Hematopoietic multipotent progenitor cell (in vitro differentiated cells): ENCODE measurements at places on chromosomes 4 and X. TPM values are rescaled to one million over a fixed set of nuclear protein-coding genes. Genes with fewer than 3 reads are reported as not detected.

Gene SPANXA2
- not detected for total RNA-seq

Gene MAGEA12
- not detected for total RNA-seq

Gene HS3ST1
- 1.6 TPM for total RNA-seq

Gene TCEAL6
- total RNA-seq = not detected

Gene MAGEA2
- not detected for total RNA-seq

Gene PPID
- total RNA-seq = 9.2 TPM

Gene GLRA2
- not detected for total RNA-seq

Gene COL4A6
- total RNA-seq = not detected

Gene FUNDC1
- total RNA-seq = 3.8 TPM

Gene CYLC1
- not detected for total RNA-seq

Gene WNK3
- 0.27 TPM for total RNA-seq

Gene SATL1
- total RNA-seq = under 0.01 TPM

Gene BCORL1
- 7.0 TPM for total RNA-seq

Gene REPS2
- total RNA-seq = 5.1 TPM

Gene ZNF630
- 1.3 TPM for total RNA-seq

Gene MTHFD2L
- 15.6 TPM for total RNA-seq

Gene CWH43
- total RNA-seq = not detected

Gene AWAT2
- total RNA-seq = not detected

Gene TXK
- 3.8 TPM for total RNA-seq

Gene STPG2
- total RNA-seq = 0.54 TPM

Gene PIR
- 4.3 TPM for total RNA-seq

Gene HSFX4
- total RNA-seq = not detected

Gene TLR6
- 4.3 TPM for total RNA-seq

Gene TGIF2LX
- total RNA-seq = not detected

Gene TSPAN5
- total RNA-seq = 3.5 TPM

Gene SLC9B1
- total RNA-seq = 0.81 TPM

Gene SOWAHD
- 3.5 TPM for total RNA-seq

Gene RTL3
- total RNA-seq = not detected

Gene EXOC1L
- not detected for total RNA-seq

Gene PTTG2
- not detected for total RNA-seq

Gene UGT2B10
- not detected for total RNA-seq

Gene MGARP
- not detected for total RNA-seq

Gene LAP3
- total RNA-seq = 53.9 TPM

Gene SRPX
- total RNA-seq = under 0.01 TPM

Gene MAGIX
- total RNA-seq = 3.5 TPM

Gene LRP2BP
- total RNA-seq = 0.54 TPM

Gene ASMT
- total RNA-seq = not detected

Gene CNGA1
- total RNA-seq = not detected

Gene CENPVL1
- total RNA-seq = 0.54 TPM

Gene XAGE2
- total RNA-seq = not detected

Gene GAGE13
- total RNA-seq = not detected

Gene CITED1
- not detected for total RNA-seq

Gene NPY2R
- under 0.01 TPM for total RNA-seq

Gene PAGE2
- not detected for total RNA-seq

Gene LNX1
- 1.6 TPM for total RNA-seq

Gene CPLX1
- total RNA-seq = not detected

Gene RADX
- 3.8 TPM for total RNA-seq
